ENCODE measurements at places on chromosomes 1 and 21.

- DNase-seq: no peak
These were observed 735.9 kb downstream of the NCAM2 start for GRCh38 chr21:21734088-21734487.

GRCh38 chr1:43830802-43831201 is 102.8 kb upstream of the ARTN start:
- DNase-seq: no peak

GRCh38 chr1:239858057-239858456 is 233.6 kb upstream of the FMN2 start:
- DNase-seq: no peak

DNA sequence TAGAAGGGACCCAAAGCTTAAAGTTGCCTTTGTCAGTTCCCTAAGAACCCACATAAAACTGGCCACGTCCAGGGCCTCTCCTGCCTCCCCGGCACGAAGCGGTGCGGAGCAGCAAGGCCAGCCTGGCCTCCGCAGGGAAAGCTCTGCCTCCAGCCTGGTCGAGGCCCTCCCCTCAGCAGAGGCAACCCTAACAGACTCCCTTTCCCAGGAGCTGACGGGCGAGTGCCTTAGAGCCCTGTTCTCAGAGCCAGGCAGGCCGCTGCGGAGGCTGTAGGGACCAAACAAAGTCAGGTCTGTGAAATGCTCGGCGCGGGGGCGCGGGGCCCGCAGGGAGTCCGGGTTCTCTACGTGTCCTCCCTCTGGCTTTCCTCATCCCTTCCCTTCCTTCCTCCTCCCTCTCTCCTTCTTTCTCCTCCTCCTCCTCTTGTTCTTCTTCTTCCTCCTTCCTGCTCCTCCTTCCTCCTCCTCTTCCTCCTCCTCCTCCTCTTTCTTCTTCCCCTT is 40.7 kb downstream of the RIPK4 start:
- no peak for DNase-seq

DNA sequence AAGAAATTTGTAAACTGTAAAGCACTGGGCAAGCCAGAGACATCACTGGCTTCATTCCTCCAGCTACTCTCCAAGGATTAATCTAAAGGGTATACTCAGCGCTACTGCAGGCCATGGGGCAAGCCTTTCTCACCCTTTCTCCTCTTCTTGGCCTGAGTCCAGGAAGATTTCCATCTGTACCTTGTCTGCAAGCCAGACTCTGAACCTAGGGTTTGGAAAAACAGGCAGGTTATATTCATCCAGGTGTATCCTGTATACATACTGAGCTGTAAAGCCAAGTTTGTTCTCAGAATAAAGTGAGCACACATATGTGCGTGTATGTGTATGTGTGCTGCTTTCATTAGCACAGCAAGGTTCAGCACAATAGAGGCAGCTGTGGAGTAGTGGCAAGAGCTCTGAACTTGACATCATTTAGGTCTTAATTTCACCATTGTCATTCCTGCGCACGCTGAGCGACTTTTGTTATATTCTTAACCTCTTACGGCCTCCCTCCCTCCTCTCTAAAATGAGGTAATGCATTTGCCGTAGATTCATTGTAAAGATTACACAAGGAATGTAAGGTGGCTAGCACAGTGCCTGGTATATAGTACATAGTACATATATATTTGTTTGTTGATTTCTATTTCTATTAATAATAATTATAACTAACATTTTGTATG is 128.1 kb upstream of the JUN start:
- DNase-seq: no peak

DNA sequence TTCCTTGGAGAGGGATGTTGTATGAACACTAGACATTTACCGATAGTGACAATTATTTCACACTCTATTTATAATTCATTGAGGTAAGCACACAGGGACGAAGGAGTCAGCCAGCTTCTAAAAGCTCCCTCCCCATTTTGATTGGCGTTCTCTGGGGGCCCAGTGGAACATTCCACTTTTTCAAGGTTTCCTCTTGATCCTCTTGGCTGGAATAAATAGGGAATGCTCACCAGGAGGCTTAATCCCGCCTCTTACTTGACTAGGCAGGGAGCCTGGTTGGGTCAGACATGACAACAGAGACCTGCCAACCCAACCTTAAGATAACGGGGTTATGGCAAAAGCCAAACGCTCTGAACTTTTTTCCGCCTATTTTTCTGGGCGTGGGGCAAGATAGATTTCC is 974 bp downstream of the ACTN2 start:
- DNase-seq: no peak

DNA sequence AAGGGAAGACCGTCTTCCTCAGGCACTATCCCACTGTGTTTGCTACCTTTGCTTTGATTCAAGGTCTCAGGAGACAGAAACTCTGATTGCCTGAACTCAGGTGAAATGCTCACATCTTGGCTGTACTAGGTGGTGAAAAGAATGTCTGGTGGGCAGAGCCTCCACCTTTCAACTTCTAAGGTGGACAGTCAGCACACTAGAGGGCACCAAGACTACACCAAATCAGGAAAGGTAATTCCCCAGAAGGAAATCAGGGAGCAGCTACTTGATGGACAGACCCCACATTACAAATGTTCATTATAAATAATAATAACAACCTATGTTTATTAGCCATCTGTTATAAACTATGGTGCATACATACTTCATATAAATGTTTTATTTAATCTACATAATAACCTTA is 220.9 kb downstream of the ATG4C start:
- no peak for DNase-seq

- no peak for DNase-seq
These were observed 743.1 kb upstream of the B3GALT2 start for GRCh38 chr1:193929374-193930033.

DNA sequence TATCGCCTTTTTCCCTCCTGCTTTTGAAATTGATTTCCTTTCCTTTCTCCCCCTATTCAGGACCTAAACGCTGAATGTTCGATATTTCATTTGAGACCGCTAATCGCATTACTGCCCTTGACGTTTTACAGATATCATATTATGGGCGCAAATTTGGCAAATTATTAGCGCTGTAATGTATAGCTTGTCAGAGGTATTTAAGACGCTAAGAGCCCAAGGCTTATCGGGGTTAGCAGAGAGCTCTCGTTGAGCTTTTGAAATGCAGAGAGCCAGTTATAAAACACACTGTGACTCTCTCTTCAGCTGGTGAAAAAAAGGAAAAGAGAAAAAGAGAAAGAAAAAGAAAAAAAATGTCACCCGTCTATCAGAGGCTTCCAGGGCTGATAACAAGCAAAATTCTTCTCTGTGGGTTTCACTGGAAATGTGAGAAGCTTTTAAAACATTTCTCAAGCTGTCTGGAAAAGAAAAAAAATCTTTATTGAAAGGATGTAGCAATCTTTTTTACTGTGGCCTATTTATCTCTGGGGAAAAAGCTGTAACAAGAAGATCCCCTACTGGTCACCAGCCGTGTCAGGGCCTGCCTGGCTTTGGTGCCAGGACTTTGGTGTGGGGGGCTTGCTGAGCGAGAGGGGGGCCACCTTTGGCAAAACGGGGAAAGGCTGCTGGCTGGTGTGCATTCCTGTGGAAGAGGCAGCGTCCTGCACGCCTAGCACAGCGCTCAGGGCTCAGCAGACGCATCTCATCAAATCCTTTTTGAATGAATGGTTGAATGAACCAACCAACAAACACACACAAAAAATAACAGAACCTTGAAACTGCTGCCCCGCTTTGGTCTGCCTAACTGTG is 119.8 kb downstream of the RNF220 start:
- no peak for DNase-seq

DNA sequence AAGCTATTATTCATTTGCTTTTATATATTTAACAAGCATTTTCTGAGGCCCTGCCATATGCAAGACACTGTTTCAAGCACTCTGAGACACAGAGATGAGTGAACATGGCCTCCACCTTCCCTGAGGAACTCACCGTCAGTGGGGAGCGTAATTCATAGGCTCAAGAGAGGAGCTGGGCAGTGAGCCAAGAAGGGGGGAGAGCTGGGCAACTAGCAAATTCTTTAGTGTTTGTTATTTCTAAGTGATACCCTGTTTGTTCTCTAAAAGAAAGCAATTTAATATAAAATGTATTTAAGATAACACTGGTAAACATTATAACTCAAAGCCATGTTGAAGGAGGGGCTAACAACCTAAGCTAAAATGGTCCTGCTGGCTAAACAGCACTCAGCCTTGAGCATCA is 119.2 kb upstream of the NGF start:
- no peak for DNase-seq

- no peak for DNase-seq
These were observed 8.9 kb downstream of the VSIG8 start for GRCh38 chr1:159853417-159854115.

GRCh38 chr1:241219449-241219848 is 137.6 kb downstream of the RGS7 start:
- no peak for DNase-seq

GRCh38 chr1:219412772-219413171 is 200.1 kb downstream of the ZC3H11B start:
- DNase-seq: no peak
